ENCODE measurements at places on chromosomes 13 and 19. TPM values are rescaled to one million over a fixed set of nuclear protein-coding genes. Genes with fewer than 3 reads are reported as not detected.

GRCh38 chr19:35459414-35460082 lies 11.5 kb downstream of the FFAR2 start:
- no peak for DNase-seq

DNA sequence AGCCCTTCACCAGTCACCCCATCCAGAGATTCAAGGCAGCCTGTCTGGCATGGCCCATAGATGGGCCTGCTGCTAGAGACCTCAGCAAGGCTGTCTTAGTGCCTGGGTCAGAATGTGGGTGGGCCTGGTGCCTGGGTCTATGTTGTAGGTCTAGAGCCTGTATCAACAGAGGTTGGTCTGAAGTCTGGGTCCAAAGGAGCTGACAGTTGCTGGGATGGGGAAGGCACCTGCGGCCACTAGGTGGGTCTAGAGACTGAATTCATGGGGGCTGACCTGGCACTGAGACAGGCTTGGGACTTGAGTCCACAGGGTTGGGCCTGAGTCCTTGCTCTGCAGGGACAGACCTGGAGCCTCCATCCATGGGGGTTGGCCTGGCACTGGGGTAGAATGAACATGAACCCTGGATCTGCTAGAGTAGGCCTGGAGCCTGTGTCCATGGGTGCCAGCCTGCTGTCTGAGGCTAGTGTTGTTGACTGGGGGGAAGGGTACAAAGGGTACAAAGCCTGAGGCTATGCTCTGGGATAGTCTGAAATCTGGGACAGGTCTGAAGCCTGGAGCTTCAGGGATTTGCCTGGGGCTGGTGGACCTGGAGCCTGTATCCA lies 516.8 kb downstream of the OLFM4 start:
- no peak for DNase-seq

DNA sequence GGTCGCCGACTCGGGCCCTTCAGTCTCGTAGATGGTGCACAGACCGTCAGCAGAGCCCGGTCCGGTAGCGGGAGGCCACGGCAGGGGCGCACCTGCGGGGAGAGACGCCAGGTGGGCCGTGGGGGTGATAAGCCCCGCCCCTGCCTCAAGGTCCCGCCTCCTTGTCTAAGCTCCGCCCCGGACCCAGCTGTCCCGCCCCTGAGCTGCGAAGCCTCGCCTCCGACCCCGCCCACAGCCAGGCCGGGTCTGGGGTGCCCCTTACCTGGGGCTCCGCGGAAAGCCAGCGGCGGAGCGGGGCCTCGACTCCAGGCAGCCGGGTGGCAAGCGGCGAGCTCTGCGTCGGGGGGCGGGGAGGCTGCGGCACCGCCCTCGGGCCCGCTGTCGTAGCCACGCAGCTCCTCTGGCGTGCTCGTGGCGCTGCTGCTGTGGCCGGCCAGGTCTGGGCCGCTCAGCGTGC lies 4.7 kb downstream of the PRR36 start:
- no peak for DNase-seq

DNA sequence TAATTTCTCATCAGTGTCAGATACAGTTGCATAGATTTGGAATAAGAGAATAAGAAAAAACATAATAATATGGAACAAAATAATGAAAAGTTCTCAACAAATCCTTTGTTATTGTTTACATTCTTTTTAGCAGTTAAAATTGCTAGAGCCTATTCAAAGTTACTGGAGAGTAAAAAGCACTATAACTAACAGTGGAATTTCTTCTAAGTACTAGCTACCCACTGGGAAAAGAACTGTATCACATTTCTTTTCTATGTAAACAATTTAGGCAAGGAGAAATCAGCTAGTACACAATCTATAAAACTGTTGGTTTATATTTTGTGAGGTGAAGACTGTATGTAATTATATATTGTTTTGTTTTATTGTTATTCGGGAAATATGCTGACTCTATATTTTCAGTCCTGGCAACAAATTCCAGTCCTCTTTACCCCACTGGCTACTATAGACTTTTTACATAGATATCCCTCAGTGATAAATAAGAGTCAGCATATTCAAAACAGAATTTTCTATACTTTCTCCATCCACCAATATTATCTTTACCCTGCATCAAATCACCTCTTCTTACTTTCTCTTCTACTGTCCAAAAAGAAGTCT lies 222.0 kb downstream of the PCDH9 start:
- no peak for DNase-seq

- no peak for DNase-seq
Measured at GRCh38 chr13:67267136-67267535, 37.0 kb upstream of the PCDH9 start.

- DNase-seq, result peak; percentile 27
Measured at GRCh38 chr13:34913040-34913439, 29.0 kb upstream of the NBEA start.

The C5AR1 gene
- polyA plus RNA-seq, result 2.9 TPM

The TEX26 gene
- polyA plus RNA-seq, result 1.3 TPM

The PRR19 gene
- 1.9 TPM for polyA plus RNA-seq

Data from renal pelvis (tissue), 12 donors.